ENCODE measurements at places on chromosomes 7 and 10. TPM values are rescaled to one million over a fixed set of nuclear protein-coding genes. Genes with fewer than 3 reads are reported as not detected.

NUPR2 gene
- not detected for polyA plus RNA-seq

VWA2 gene
- not detected for polyA plus RNA-seq

DNA sequence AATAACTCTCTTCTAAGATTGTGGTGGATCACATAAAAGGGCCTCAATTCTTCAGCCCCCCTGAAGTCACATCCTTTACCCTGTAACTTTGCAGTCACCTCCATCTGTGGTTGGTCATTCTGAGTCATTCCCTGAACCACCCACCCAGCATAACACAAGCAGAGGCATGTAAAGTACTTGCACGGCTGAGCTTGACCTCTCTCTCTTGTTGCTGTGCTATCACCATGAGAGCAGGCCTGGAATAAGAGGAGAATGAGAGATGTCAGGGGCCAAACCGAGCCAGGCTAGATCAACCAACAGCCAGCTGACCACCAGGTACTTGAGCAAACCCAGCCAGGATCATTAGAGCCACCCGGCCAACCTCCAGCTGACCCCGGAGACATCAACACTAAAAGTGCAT, 13.5 kb upstream of the STK17A start:
- no peak for DNase-seq

- DNase-seq, result no peak
These were observed 650 bp upstream of the ZFAND2A start for GRCh38 chr7:1160670-1161021.

DNA sequence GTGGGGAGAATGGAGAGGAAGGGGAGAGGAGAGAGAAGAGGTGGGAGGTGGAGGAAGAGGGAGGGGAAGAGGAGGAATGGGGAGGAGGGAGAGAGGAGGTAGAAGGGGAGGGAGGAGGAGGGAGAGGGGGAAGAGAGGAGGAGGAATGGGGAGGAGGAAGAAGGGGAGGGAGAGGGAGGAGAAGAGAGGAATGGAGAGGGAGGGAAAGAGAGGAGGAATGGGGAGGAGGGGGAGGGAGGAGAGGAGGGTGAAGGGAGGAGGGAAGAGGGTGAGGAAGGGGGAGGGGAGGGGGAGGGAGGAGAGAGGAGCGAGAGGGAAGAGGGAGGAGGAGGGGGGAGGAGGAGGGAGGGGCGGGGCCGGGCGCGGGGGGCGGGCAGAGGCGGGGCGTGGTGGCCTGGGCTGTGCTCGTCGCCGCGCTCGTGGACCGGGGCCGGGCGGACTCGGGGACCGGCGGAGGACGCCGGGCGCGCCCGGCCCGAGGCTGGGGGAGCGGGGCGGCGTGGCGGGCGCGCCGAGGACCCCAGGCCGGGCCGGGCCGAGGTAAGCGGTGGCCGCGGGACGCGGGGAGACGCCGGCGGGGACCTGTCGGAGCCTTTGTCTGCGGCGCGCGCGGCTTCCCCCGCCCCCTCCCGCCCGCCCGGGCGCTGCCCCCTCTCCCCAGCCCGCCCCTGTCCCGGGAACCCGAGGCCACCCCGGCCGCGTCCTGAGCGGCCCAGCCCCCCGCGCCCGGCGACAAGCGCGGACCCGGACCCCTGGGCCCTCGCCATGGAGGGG, at the start of gene SLC29A4:
Gene SLC29A4 (plus strand): TSS at position 401 of the 774 bp plus-strand sequence. CDS start 4,874 bp downstream, outside the sequence.
- no peak for DNase-seq

Measured in heart left ventricle (tissue), 16 donors.